Thymus (tissue), 14 donors: ENCODE measurements at places on chromosomes 5 and 9.
A peak's percentile ranks its signal among the peaks of the same experiment; 100 is the strongest.

DNA sequence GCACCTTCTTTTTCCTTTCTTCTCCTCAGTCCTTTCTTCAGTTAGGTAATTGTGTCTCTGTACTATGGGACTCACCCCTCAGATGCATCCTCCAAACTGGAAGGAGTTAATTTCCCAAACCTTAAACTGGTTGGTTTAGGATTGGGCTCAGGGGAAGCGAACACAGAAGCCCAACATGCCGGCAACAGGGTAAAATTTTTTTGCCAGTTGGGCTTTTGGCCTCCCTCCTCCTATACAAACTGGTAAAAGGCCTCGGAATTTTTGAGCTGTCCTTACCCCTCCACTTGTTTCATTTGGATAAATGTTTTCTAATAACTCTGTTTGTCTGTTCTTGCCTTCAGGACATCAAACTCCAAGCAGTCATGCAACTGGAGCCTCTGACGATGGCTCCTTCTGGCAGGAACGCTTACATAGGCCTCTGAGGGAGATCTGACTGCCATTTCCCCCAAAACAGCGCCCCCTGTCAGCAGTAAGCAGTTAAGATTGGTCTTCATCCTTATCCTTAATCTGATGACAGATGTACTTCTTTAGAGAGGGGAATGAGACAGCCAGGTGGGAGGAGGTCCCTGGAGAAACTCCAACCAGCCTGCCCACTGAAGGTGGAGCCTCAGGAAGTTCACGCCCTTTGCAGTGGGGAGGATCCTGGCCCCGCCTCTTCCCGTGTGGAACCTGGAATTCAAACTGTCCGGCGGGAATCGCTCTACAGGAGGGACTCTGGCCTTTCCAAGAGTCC is 57.8 kb upstream of the SPINK5 start:
- DNase-seq, result no peak

DNA sequence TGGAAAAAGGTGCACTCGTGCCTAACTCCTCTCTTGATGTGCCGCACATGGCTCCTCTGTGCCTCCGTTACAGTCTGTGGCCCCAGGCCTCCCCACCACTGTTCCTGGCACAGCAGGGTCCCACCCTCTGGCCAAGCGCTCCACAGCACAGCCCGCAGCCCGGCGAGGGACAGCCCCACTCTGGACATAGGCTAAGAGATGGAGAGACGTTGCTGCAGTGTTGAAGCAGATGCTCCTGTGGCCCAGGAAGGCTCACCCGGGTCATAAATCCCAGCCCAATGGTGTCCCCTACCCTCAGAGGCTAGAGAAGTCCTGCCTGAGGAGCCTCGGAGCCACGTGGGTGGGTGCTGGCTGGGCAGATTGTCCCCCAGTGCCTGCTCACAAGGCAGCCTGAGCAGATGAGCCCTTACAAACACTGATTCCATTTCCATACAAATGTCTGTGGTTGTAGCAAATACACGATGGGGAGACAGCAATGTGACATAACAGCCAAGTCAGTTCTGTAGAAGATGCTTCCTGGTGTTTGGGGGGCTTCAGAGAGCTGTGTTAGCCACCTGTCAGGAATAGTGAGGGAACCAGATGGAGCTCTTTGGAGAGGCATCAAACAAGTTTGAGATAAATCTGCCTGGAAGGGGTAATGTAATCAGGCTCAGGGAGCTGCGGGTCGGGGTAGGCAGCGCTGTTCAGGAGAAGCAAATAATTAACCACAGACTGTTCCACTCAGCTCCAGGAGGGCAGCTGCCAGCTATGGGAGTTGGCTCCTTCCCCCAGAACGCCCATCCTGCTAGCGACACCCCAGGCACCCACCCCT is 41.7 kb downstream of the C5orf15 start:
- no peak for DNase-seq

DNA sequence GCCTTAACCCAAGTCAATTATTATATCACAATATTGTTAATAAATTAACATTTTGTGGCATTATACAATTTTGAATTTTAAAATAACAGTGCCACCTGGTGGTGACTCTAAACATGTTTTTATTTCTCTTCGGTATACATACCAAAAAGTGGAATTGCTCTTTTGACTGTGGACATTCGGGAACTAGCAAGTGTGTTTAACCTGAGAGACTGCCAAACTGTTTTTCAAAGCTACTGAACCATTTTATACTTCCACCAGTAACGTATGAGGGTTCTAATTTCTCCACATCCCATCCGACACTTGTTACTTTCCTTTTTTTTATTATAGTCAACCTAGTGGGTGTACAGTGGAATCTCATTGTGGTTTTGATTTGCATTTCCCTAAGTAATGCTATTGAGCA is 18.3 kb upstream of the HSDL2 start:
- DNase-seq, result peak; percentile 64

DNA sequence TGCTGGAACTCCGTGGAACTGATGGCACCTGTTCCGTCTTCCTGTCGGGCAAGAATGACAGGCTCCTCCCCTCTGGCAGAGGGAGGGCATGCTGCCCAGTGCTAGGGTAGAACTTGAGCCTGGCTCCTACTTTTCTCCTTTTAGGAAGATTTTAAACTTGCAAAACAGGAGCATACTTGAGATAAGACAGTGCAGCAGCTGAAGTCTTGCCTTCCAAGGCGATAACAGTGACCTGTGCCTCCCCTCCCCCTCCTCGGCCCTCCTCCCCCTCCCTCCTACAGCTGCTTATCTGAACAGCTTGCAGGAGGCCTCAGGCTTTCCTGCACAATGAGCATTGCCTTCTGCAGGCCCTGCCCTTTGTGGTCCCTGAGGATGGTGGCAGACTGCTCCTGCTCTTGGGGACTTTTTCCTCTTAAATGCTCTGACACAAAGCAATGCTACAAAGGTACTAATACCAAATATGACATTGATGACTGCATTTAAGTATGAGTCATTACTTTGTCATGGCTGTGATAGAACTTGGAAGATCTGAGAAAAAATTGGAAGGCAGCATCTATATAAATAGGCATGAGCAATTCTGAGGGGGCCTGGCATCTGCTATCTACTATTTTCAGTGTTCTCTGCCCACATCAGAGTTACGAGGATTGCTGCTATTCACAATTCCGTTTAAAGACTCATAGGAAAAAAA is 2.0 kb downstream of the GADD45G start:
- no peak for DNase-seq

DNA sequence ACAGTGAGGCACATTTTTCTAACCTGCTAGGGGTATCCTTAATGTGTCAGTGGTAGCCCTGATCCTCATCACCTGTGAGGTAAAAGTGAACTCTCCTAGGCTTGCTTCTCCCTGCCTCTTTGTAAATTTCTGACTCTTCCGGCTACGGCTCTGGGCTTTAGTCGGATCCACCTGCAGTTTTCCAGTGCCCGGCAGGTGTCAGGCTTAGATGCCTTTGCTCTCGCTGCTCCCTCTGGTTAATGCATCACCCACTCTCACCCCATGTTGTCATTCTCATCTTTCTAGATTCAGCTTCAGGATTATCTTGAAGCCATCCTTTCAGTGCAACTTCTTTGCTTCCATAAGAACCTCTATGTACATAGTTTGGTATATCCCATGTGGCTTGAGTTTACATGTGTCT is 3.6 kb downstream of the CEP78 start:
- DNase-seq, result no peak

DNA sequence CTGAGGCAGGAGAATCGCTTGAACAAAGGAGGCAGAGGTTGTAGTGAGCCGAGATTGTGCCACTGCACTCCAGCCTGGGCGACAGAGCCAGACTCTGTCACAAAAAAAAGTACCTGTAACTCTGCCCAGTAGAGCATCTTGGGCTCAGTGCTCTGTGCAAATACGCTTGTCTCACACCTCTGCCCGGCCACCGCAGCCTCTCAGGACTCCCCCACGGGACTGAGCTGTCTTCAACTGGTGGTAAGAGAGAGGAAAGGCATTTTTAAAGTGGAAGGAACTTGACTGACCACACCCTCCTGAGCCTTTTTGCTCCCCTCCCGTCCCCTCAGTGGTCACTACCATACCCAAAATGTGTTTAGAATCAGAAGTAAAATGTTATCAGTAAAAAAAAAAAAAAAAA is 174.3 kb upstream of the PIK3R1 start:
- no peak for DNase-seq

DNA sequence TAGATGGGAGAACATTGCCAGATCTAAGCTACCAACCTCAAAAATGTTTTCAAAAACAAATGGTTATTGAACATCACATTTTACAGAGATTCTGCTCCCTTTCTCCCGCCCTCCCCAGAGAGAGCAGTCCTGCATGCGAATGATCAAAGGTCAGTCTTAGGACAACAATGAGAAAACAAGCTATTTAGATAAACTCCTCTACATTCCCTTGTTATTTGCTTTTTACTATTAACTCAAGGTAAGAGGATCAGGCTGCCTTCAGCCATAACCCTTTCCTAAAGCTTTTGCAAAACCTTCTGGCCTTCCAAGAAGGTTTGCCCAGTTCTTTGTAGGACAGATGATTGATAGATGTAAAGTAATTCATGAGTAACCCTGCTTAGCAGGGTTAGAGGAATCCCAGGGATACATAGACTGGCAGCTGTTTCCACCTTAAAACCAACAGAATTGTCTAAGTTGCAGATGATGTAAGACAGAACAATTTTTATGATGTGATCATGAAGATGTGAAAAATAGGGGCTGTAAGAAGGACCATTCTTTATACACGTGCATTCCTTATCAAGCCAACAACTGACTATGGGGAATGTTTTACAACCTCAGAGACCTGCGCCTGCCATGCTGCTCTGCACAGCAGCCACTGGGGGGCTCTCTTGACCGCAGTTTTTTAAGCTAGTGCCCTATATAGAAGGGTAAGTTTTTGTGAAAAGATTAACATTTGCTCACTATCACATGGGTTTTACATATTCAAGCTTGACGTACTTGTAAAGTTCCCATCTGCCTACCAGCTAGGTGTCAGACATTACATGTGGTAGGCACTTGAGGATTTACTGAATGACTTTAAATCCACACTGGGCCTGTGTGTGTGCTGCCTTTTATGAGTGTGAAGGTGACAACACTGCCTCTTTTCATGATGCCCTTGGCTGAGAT is 2.3 kb upstream of the ZNF782 start:
- DNase-seq, result no peak

GRCh38 chr9:37353791-37354190 is 68.7 kb upstream of the GRHPR start:
- no peak for DNase-seq

DNA sequence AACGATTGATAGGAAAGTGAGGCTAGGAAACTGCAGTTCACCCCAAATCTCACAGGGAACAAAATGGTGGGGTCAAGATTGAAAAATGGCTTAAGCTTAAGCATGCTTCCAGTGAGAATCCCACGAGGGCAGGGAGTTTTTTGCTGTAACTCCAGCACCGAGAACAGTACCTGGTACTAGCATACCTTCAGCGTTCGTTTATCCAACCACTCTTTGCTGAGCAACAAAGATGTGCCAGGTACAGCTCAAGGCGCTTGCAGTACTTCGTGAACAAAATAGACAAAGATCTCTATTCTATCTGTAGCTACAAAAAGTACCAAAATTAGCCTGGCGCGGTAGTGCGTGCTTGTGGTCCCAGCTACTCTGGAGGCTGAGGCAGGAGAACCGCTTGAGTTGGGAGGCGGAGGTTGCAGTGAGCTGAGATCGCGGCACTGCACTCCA is 778 bp upstream of the PPP6C start:
- no peak for DNase-seq

GRCh38 chr5:147490989-147491388 is 18.9 kb downstream of the DPYSL3 start:
- DNase-seq, result no peak

DNA sequence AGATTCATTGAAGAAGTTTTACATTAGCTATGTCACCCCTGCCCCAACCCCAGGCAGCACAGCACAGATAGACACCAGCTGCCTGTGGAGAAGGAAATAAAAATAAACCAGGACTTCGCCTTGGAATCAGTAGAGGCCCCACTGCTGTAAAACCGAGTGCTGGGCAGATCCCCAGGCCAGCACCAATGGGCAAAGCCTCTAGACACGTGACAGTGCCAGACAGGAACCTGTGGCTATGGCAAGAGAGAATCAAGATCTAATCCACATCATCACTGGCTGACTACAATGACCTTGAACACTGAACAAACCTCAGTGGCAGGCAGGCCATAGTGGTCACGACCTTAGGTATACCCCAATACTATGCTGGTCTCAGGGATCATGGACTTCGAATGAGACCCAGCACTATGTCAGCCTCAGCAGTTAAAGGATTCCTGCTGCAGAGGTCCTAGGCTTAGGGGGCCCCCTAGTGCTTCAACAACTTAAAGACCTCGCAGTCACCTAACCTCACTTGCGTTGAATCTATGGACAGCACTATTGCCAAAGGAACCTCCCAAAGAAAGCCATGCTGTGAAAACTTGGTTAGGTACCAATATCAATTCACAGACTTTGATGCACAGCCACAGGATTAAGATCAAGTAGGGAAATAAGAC is 2118.6 kb upstream of the C9orf72 start:
- no peak for DNase-seq

DNA sequence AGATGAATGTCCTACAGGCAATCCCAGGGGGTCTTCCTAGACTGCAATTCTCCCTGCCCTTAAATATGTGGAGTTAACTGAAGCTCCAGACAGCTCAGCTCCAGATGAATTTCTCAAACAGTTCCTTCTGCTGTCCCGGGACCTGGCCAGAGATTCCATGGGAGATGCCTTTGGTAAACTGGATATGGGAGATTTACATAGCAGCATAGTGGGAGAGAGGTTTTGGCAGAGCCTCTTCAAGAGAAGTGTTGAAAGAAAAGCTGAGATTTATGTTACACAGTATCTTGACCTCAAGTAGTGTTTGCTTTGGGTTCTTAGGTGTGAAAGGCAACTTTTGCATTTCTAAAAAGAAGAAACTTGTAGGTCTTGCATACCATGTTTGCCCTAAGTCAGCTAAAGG is 364.9 kb downstream of the ARRDC3 start:
- no peak for DNase-seq

- no peak for DNase-seq
These were observed 100.0 kb upstream of the PIK3R1 start for GRCh38 chr5:68115584-68115983.

DNA sequence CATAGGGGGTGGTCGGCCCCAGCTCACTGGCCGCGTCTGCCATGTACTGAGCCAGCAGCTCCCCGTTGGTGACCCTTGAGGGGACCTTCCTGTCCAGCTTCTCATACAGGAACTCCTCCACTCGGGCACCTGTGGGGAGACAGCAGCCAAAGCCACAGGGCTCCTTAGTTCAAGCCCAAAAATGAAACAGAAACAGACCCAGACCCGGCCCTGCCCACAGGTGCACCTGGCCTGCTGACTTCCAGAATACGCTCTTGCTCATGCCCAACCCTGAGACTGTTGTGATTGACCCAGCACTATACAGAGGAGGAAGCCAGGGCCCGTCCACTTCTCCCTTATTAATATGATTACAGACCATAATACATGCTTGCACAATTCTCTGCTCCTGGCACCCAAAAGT is 7.0 kb downstream of the SH3GLB2 start:
- DNase-seq, result no peak

GRCh38 chr5:76303921-76304320 is 99.2 kb upstream of the IQGAP2 start:
- no peak for DNase-seq

GRCh38 chr5:177317959-177318377 is 6.3 kb upstream of the MXD3 start:
- DNase-seq, result peak; percentile 70

GRCh38 chr5:35454011-35454525 is 163.6 kb upstream of the SPEF2 start:
- DNase-seq, result no peak

- no peak for DNase-seq
These were observed 29.8 kb downstream of the MYO10 start for GRCh38 chr5:16906255-16906654.
